ENCODE measurements at places on chromosomes 4 and X.
A peak's percentile ranks its signal among the peaks of the same experiment; 100 is the strongest.

DNA sequence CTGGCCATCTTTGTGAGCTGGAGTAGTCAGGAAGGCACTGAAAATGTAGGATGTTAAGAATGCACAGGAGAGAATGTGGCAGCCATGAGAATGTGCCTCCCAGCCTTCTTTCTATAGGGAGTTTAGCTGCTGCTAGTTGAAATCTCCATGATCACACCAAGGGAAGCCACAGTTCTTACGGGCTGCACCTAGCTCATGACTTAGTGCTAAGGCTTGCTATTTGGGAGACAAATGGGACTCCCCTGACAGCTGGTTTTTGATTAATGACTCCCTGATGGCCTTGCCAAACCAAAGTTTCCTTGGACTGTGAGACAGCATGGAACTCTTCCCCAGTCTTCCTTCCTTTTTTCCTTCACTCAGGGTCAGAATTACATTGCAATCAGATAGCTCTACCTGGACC, 9.2 kb downstream of the CTSO start:
- no peak for DNase-seq

DNA sequence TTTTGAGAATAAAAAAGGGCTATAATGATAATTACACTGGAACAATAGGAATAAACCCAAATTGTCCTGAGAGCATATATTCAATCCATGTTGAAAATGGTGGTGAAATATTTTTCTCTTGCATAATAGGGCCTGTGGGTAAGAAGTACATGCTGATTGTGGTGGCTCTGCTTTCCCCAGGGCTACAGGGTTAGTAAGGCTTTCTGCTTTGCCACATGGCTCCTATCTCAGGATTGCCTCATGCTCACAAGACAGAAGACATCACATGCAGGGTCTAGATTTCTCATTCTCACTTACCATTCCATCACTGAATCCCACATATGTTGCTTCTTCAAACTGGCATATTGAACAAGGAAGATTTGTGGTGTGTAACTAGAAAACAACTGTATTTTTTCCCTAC, 12.4 kb upstream of the VEGFC start:
- DNase-seq, result no peak

GRCh38 chr4:38366456-38366855, 297.5 kb upstream of the KLF3 start:
- DNase-seq, result no peak

GRCh38 chr4:153763404-153763803, 3.6 kb upstream of the RNF175 start:
- DNase-seq, result no peak

DNA sequence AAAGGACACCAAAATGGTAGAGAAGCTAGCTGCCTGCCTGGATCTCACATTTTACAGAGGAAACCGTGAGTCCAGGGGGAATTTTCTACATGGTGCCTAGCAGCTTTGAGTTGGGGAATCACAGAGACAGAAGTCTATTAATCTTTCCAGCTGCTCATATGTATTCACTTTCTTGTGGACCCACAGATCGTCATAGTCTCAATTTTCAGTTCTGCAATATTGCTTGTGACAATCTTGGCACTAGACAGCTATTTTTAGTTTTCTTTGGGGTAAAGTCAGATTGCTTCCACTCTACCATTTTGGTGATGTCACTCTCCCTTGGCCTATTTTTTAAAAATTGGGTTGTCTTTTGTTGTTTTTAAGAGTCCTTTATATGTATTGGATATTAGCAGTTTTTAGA, 233.4 kb upstream of the STK26 start:
- no peak for DNase-seq

DNA sequence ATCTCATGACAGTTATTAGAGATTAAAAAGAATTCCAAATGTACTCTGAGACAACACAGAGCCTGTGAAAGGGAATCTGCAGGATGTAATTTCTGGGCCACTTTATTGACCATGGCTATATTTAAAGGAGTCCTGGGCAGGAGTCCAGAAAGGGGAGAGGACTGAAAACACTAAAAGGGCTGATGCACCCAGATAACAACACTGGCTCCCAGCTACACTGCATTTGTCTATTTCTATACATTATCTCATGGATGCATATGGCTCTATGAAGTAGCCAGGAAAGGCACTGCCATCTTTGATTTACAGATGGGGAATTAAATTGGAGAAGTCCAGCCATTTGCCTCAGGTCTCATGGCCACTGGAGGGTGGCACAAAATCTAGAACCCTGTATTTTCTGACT, 56.0 kb downstream of the MED28 start:
- DNase-seq, result no peak

- peak; percentile 32 for DNase-seq
Observed at GRCh38 chrX:71128915-71129765, 10.7 kb downstream of the MED12 start.

Data from stimulated activated CD8-positive, alpha-beta memory T cell treated with anti-CD3 and anti-CD28 coated beads, Interleukin-7, amount 100 ng/mL, for 48 hours (primary cell).